ENCODE measurements at places on chromosomes 11 and 22.

DNA sequence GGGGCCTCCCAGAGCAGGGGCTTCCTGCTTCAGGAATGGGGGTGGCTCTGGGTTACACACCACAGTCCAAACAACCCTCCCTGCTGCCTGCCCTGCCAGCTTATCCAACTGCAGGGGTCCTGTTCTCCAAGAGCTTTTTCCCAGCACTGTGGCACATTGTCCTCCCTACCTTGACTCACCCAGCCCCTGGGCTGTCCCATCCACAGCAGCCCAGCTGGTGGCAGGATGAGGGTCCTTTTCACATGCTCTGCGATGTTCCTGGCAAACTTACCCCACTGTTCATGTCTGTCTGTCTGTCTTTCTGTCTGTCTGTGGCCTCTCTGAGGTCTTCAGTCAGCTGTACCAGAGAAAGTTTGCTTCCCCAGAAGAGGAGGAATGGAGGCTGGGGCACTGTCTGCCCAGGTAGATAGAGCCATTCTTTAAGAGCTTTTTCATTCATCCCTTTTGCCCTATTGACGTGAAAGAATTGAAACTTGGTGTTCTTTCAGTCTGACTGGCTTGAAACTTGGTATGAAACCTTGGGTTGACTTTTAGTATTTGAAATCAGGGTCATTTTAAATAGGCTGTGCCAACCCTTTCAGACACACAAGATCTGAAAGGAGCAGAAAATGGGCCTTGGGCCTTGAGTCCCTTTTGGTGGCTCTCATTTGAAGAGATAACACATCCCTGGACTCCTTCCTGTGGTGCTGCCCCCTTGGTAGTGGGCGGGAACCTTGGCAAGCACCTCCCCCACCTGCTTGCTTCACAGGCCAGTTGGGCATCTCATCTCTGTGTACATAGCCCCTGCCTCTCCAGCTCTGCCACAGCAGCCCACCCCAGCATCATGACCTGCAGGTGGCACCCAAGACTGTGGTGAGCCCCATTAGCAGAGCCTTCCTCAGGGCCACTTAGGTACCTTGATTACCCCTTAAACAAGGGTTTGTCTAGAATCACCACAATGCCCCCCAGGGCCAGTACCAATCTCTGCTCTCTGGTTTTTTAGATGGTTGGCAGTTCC lies 74.6 kb upstream of the SUSD2 start:
- peak overlapping the region; percentile 18 for H3K4me3 ChIP-seq
- peaks cover 19% of the 10 kb centered on the region for H3K4me1 ChIP-seq
- H3K27ac ChIP-seq, result no peak overlapping the region
- no peaks in the 10 kb centered on the region for H3K27me3 ChIP-seq
- H3K36me3 ChIP-seq, result peaks cover 20% of the 10 kb centered on the region
- peak; percentile 18 for DNase-seq

DNA sequence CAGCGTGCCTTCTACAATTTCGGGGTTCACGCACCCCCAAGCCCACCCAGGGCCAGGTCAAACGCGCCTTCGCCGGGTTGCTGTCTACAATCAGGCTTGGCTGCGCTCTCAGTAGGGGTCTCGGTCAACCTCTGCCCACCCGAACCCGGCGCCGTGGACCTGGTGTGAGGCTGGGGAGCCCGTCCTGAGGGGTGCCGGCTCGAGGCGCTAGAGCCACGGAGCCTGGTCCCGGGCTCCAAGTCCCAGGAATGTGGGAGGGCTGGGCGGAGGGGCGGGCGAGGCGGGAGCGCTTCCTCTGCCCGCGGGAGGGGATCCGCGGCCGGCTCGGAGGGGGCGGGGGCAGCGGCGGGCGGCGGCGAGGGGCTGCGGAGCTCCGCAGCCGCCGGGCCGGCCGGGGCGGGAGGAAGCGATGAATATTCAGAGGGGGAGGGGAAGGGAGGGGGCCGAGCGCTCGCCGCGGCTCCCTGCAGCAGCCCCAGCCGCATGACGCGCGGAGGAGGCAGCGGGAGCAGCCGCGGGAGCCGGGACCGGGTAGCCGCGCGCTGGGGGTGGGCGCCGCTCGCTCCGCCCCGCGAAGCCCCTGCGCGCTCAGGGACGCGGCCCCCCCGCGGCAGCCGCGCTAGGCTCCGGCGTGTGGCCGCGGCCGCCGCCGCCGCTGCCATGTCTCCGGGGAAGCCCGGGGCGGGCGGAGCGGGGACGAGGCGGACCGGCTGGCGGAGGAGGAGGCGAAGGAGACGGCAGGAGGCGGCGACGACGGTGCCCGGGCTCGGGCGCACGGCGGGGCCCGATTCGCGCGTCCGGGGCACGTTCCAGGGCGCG lies at the start of gene PTPRJ:
PTPRJ (plus strand) TSS at position 472 of the 819 bp plus-strand sequence. CDS start 354 bp downstream, outside the sequence.
- H3K27ac ChIP-seq, result no peak within 1 kb of the TSS
- peaks cover 24% of the 10 kb centered on the region for H3K4me1 ChIP-seq
- DNase-seq, result peak; percentile 64
- H3K27me3 ChIP-seq, result no peaks in the 10 kb centered on the region

DNA sequence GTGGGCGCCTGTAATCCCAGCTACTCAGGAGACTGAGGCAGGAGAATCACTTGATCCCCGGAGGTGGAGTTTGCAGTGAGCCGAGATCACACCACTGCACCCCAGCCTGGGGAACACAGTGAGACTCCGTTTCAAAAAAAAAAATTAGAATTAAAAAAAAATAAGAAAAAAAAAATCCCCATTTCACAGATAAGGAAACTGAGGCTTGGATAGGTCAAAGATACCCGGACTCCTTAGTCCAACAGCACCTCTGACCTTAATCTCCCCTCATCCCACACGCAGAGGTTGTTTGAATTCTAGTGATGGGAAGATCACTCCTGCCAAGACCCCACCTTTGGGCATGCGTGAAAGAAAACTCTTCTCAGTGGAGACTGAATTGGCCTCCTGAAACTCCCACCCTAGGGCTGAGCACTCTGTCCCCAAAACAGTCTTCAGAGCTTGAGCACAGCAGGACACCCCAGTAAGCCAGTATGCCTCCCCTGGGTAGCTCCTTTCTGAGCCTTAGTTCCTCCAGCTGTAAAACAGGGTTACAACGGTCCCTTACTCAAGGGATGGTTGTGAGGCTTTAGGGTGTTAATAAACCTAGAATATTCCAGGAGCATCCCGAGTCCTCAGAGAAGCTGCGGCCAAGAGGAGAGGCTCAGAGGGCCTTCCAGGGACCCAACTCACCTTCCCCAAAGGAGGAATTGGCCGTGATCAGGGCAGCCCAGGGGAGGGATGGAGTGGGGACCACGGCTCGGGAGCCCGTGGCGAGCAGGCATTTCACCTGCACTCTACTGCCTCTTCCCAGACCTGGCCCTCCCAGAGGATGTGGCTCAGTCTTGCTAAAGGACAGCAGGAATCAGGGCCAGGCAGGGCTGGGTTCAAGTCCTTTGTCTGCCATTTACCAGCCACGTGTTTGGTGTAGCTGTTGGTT lies 73.3 kb downstream of the NFAM1 start:
- H3K4me1 ChIP-seq, result no peaks in the 10 kb centered on the region
- peaks cover 5% of the 10 kb centered on the region for H3K27me3 ChIP-seq
- H3K27ac ChIP-seq, result no peak overlapping the region
- no peak overlapping the region for H3K4me3 ChIP-seq
- DNase-seq, result no peak
- H3K36me3 ChIP-seq, result no peaks in the 10 kb centered on the region

- H3K27ac ChIP-seq, result peak overlapping the region; percentile 26
- peaks cover 19% of the 10 kb centered on the region for H3K4me1 ChIP-seq
- H3K4me3 ChIP-seq, result no peak overlapping the region
- no peak for DNase-seq
- no peaks in the 10 kb centered on the region for H3K27me3 ChIP-seq
- H3K36me3 ChIP-seq, result no peaks in the 10 kb centered on the region
These were observed 41.2 kb upstream of the ARL14EP start for GRCh38 chr11:30281476-30282288.

DNA sequence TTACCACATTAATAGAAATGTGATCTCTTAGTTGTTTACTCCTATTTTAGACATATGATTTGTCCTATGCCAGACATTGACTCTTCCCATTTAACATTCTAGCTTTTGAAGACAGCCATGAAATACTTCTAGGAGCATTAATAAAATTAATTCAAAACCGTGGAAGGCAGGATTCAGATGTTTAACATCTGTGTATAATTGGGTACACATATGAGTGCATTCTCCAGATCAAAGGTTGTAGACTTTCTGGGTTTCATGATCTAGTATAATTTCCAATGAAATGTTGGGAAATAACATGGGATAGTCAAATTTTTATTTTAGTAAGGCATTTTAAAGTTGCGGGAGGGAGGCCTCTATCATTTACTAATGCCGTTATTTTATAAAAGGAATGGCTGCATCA lies 35.2 kb upstream of the CCDC89 start:
- peaks cover 2% of the 10 kb centered on the region for H3K36me3 ChIP-seq
- H3K27me3 ChIP-seq, result no peaks in the 10 kb centered on the region
- DNase-seq, result no peak
- no peak overlapping the region for H3K27ac ChIP-seq
- H3K4me1 ChIP-seq, result peaks cover 14% of the 10 kb centered on the region

DNA sequence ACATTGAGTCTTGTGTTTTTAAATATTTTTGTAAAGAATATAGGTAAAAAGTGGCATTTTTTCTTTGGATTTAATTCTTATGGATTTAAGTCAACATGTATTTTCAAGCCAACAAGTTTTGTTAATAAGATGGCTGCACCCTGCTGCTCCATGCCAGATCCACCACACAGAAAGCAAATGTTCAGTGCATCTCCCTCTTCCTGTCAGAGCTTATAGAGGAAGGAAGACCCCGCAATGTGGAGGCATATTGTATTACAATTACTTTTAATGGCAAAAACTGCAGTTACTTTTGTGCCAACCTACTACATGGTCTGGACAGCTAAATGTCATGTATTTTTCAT lies 333 bp upstream of the CD3E start:
- peak overlapping the region; percentile 95 for H3K4me3 ChIP-seq
- peaks cover 58% of the 10 kb centered on the region for H3K4me1 ChIP-seq
- no peak for DNase-seq
- no peaks in the 10 kb centered on the region for H3K27me3 ChIP-seq
- peak overlapping the region; percentile 99 for H3K27ac ChIP-seq
- H3K36me3 ChIP-seq, result peaks cover 41% of the 10 kb centered on the region

GRCh38 chr11:123461164-123461563 lies 31.1 kb downstream of the GRAMD1B start:
- no peaks in the 10 kb centered on the region for H3K27me3 ChIP-seq
- peaks cover 19% of the 10 kb centered on the region for H3K4me1 ChIP-seq
- H3K36me3 ChIP-seq, result peaks cover 15% of the 10 kb centered on the region
- no peak for DNase-seq

DNA sequence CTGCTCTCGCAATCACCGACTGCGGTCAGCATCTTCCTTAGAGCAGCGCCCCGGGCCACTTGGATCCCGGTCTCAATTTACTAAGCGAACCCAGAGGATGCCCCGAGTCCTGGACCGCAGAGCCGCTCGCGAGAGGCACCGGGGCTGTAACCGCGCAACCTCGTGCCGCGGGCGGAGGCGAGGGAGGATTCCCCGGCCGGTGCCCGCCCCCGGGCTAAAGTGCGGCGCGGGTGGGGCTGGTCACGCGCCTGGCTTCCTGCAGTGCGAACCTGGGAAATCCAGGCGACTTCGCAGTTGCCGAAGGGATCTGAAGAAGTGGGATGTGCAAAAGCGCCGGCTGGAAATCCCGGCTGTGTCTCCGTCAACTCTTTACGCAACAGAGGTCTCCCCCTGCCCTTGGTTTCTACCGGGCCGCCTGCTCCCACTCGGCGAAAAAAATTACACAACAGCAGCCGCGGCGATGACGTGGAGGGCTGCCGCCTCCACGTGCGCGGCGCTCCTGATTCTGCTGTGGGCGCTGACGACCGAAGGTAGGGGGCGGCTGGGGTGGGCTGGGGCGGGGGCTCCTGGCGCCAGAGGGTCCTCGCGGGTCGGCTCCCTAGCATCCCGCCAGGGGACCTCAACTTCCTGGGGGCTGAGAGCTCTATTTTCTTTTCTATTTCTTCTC lies at the start of gene NCR3LG1:
NCR3LG1 (plus strand) TSS at position 291 of the 667 bp plus-strand sequence; CDS start at position 461, 170 bp downstream.
- no peaks in the 10 kb centered on the region for H3K27me3 ChIP-seq
- peak; percentile 68 for DNase-seq
- H3K4me3 ChIP-seq, result peak within 1 kb of the TSS; percentile 84
- peaks cover 29% of the 10 kb centered on the region for H3K4me1 ChIP-seq
- H3K36me3 ChIP-seq, result peaks cover 18% of the 10 kb centered on the region
- peak within 1 kb of the TSS; percentile 86 for H3K27ac ChIP-seq

DNA sequence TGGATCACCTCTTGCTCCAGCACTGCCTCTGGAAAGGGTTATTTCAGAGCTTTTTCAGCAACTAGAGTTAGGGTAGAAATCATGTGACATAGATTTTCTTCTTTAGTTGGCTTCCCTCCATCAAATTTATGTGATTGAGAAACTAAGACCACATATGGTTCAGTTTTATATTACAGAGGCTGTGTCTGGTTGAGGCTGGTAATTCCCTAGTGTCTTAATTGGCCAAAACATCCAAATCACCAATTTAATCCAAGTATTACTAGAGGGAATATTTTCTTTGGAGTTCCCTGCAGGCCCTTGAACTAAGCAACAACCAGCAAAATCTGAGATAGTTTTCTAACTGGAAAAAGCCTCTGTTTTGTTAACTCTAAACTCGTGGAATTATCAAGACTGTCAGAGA lies 136.3 kb downstream of the ARHGAP42 start:
- no peaks in the 10 kb centered on the region for H3K27me3 ChIP-seq
- no peaks in the 10 kb centered on the region for H3K4me1 ChIP-seq
- no peaks in the 10 kb centered on the region for H3K36me3 ChIP-seq
- no peak for DNase-seq

DNA sequence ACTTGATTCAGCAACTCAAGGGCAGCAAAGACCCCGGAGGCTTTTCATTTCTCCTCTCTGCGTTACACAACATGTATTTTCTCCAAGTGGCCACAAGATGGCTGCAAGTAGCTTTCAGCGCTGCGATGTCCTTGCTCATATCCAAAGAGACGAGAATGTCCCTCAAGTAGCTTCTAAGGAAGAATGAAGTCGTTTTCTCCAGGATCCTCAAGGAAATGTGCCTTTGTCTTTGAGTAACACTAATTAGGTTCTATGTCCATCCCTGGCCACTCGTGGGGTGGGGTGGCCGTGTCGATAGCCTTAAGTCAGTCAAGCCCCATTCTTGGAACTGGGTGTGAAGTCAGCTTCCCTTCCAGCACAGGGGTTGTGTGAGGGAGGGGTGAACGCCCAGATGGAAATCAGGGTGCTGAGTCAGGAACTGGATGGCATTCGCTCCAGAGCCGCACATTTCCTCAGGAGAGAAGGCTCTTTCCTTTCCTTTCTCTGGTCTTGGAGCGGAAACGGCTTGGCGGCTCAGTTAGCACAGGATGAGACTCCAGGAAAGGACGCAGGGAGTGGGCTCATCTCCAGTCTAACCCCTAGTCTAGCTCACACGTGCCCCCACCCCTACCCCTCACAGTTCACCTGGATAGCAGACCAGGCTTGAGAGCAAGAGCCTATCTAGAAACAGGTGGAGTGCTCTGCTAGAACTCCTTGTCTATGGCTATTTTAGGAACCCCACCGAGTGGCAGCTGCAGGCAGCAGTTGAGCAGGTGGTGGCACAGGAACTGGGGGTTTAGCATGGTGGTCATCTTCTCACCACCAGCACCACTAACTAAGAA lies 44.3 kb downstream of the NNMT start:
- peak; percentile 8 for DNase-seq
- H3K4me3 ChIP-seq, result peak overlapping the region; percentile 30
- peaks cover 9% of the 10 kb centered on the region for H3K27me3 ChIP-seq
- peaks cover 10% of the 10 kb centered on the region for H3K4me1 ChIP-seq
